Psoas muscle (tissue), 8 donors: ENCODE measurements at places on chromosomes 2 and 18. TPM values are rescaled to one million over a fixed set of nuclear protein-coding genes. Genes with fewer than 3 reads are reported as not detected.

GRCh38 chr2:122101319-122101718, 345.9 kb downstream of the TSN start:
- no peak for DNase-seq

GRCh38 chr18:23982155-23983079, 32.1 kb upstream of the TTC39C start:
- peak; percentile 76 for DNase-seq

IL36G gene
- not detected for total RNA-seq

FOSL2 gene
- 52.2 TPM for total RNA-seq

- no peak for DNase-seq
These were observed 7.4 kb upstream of the VRK2 start for GRCh38 chr2:58039170-58039611.

- no peak for DNase-seq
These were observed 379.8 kb upstream of the FANCL start for GRCh38 chr2:58620896-58621295.

SERPINB12 gene
- not detected for total RNA-seq

GRCh38 chr2:110642360-110642759, 35.5 kb downstream of the BUB1 start:
- no peak for DNase-seq

DNA sequence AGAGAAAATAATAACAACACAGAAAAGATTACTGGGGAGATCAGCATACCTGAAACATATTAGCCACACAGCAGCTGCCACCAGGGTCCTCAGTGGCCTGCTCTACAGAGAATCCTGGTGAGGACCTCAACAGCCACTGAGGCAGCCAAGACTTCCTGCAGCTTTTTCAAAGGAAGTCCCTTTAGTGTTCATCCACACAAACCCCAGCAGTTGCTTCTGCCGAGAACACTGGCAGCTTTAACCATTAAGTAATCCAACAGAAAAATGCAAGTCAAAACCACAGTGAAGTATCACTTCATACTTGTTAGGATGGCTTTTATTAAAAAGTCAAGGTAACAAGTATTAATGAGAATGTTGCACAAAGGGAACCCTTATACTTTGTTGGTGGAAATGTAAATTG, 542.0 kb upstream of the GCFC2 start:
- DNase-seq, result no peak

DNA sequence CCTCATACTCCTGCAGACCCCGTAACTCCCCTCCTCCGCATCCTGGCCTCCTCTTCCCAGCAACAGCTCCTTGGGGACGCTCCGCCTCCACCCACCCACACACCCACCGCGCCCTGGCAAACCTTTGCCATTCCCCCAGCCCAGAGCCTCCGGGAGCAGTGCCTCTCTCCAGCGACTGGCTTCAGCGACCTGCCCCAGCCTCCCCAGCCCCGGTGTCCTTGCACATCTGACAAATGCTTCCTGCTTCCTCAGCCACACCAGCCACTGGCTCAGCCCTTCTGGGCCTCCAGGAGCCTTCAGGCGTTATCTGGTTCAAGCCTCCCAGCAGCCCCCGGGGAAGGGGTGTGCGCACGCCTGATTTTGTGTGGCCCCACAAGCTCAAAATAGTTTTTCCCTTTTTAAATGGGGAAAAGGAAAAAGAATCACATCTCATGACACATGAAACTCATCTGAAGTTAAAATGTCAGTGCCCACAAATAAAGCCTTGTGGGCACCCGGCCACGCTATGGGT, 14.2 kb downstream of the ESPNL start:
- peak; percentile 37 for DNase-seq

STPG4 gene
- not detected for total RNA-seq
